ENCODE measurements at places on chromosomes 5 and 9.

DNA sequence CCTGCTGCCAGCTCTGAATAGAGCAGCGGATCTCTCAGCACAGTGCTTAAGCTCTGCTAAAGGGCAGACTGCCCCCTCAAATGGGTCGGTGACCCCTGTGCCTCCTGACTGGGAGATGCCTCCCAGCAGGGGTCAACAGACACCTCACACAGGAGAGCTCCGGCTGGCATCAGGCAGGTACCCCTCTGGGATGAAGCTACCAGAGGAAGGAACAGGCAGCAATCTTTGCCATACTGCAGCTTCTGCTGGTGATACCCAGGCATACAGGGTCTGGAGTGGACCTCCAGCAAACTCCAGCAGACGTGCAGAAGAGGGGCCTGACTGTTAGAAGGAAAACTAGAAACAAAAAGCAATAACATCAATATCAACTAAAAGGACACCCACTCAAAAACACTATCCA lies 131.6 kb downstream of the TMEM232 start:
- DNase-seq = no peak

DNA sequence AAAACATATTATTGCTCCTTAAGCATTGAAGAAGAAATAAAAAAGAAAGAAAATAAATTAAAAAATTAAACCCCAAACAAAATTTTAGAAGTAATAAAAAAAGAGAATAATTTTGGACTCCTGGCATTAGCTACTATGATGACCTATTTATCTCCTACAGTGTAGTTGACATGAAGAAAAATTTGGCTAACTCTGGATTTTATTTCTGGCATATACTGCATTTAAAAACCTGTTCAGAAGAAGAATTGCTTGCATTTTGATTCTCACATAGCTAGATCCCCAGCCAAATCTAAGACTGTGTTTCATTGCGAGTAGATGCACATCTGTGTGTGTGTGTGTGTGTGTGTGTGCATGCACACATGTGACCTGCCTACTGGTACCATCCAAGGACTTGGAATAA lies 30.1 kb upstream of the GABRG2 start:
- no peak for DNase-seq

DNA sequence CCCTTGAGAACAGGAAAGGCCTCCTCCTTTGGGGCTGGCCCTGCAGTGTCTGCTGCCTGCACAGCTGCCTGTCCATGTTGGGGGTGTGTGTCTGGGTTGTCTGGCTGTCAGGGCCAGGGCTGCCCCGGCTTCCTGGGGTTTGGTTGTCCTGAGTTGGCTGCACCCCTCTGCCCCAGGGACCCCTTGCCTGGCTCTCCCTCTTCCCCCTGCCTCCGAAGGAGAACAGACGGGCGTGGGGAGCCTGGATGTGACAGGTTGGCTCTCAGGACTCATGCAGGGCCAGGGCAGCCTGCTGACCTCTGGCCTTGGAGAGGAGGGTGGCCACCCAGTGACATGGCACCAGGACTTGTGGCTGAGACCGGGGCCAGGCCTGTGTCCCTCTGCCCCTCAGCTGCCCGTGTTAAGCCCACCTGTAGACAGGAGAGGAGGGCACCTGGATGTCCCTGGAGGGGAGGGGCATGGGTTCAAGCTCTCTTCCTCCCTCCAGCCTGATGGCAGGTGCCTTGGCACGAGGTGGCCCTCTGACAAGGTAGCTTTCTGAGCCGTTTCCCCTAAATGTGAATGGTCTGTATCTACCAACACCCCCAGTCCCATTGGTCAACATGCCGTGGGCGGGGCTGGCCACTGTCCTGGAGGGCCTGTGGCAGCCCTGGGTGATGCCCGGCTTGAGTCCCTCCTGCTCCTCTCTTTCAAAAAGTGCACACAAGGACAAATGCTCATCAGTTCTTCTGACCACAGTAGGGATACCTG lies 34.9 kb downstream of the WNK2 start:
- no peak for DNase-seq

- DNase-seq = no peak
Observed at GRCh38 chr5:175690586-175690985, 32.7 kb downstream of the HRH2 start.

DNA sequence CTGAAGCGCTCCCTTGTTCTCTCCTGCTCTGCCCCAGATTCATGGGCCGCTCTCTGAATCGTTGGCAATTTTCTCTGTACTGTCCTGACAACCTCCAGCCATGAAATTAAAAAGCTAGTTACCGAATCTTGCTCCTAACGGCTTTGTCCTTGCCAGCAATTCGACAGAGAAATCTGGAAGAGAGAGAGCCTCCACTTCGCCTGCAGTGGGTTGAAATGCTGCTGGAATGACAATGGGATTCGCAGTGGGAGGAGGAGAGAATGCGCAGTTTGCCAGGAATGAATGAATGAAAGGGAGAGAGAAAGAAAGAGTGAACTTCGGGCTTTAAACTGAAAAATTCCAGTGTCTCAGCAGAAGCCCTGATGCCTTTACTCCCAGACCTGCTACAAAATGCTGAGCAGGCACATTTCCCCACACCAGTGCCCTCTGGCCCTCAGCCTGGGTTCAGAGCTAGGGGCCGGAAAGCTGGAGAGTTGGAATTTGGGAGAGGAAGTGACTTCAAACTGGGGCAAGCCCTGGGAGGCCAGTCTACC lies 11.5 kb upstream of the BOD1 start:
- no peak for DNase-seq

DNA sequence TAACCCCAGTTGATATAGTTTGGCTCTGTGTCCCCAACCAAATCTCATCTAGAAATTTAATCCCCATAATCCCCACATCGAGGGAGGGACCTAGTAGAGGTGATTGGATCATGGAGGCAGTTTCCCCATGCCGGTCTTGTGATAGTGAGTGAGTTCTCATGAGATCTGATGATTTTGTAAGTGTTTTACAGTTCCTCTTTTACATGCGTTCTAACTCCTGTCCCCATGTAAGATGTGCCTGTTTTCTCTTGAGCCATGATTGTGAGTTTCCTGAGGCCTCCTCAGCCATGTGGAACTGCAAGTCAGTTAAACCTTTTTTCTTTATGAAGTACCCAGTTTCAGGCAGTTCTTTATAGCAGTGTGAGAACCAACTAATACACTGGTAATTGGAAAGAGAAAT lies 73.6 kb downstream of the CDH12 start:
- DNase-seq = no peak

- no peak for DNase-seq
Observed at GRCh38 chr9:131421691-131422090, 27.8 kb downstream of the PRRC2B start.

- DNase-seq = no peak
Observed at GRCh38 chr9:136847088-136847825, 2.0 kb upstream of the PHPT1 start.

DNA sequence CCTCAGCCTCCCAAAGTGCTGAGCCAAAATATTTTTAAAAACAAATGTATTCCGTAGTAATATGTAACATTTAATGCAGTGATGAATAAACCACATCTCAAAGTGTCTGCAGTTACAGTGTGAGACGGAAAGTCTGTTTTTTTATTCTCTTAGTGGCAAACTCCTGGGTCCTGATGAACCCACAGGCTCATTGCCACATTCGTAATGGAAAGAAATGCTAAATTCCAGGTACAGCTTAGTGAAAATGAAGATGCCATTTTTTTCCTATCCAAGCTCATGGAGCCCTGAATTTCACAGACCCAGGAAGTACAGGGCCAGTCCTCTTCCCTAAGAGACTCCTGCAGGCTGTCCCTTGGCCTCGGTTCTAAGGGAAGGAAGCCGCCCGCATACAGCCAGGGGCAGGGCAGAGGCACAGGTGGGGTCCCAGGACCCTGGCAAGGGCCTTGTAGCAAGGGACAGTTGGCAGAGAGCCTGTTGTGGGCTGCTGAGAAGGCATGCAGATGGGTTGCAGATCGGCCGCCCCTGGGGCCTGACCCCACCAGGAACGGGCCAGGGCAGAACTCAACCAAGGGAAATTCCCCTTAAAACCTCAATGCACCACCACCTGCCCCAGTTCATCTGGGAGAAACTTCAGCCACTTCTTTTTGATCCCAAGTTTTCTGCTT lies 36.2 kb downstream of the IPPK start:
- DNase-seq = no peak

DNA sequence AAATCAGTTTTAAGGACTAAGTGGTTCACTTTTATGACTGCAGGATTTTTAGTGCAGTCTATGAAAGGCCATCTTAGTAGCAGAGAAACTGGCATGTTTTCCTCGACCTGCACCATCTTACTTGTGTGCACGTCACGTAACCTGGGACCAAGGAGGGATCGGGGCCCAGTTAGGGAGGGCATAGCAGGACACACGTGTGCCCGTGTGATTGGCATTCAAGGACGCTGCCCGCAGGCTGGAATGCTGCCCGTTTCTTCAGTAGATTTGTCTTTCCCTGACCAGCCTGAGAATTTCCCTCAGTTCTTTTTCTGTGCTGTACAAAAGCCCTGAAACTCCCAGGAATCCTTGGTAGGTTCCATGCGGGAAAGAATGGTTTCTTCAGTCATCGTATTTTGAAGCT lies 196.3 kb downstream of the TRIO start:
- DNase-seq = no peak
